ENCODE measurements at places on chromosomes 11 and 22. TPM values are rescaled to one million over a fixed set of nuclear protein-coding genes. Genes with fewer than 3 reads are reported as not detected.

- H3K36me3 ChIP-seq: no peaks in the 10 kb centered on the region
- H3K4me1 ChIP-seq: peaks cover 13% of the 10 kb centered on the region
- peak; percentile 46 for DNase-seq
- H3K27ac ChIP-seq: no peak within 1 kb of the TSS
These were observed at the start of gene LRRC10B for GRCh38 chr11:61507962-61508861. Gene LRRC10B, plus strand, starts transcription at chr11:61508749. Its CDS starts 250 bp downstream, at chr11:61508999.

Gene PRR33
- total RNA-seq: not detected

DNA sequence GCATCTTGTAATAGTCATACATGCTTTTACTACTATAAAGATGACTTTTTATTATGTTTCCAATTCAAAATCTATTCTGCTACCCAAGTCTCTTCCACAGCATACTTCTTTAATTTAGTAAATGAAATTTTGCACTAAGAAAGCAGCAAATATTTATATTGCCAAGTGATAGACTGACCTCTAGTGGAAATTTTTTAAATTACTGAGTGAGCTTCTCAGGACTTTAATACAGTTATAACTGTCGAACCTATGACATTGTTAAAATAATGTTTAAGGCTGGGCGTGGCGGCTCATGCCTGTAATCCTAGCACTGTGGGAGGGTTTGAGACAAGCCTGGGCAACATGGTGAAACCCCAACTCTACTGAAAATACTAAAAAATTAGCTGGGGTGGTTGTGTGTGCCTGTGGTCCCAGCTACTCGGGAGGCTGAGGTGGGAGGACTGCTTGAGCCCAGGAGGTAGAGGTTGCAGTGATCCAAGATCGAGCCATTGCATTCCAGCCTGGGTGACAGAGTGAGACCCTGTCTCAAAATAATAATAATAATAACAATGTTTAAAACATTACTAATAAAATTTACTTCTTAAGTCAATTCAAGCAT, 27.3 kb downstream of the STK33 start:
- no peaks in the 10 kb centered on the region for H3K4me1 ChIP-seq
- peaks cover 30% of the 10 kb centered on the region for H3K27me3 ChIP-seq
- no peak overlapping the region for H3K27ac ChIP-seq
- no peaks in the 10 kb centered on the region for H3K36me3 ChIP-seq

Gene GRAP2
- total RNA-seq: 239 TPM

Gene ALDH3B1
- total RNA-seq: not detected

- H3K4me3 ChIP-seq: no peak overlapping the region
- H3K27me3 ChIP-seq: no peaks in the 10 kb centered on the region
- DNase-seq: no peak
- H3K36me3 ChIP-seq: no peaks in the 10 kb centered on the region
These were observed 252.1 kb upstream of the ARHGAP42 start for GRCh38 chr11:100434821-100435641.

GRCh38 chr11:12223771-12224536, 113.6 kb downstream of the MICAL2 start:
- H3K4me1 ChIP-seq: peaks cover 51% of the 10 kb centered on the region
- H3K27me3 ChIP-seq: no peaks in the 10 kb centered on the region
- peak overlapping the region; percentile 60 for H3K4me3 ChIP-seq
- peaks cover 72% of the 10 kb centered on the region for H3K36me3 ChIP-seq
- H3K27ac ChIP-seq: peak overlapping the region; percentile 97

All from activated CD8-positive, alpha-beta T cell treated with anti-CD3 and anti-CD28 coated beads, Interleukin-2, amount 10 ng/mL, durations not matched to agents 7 days and 5 days (primary cell).